Upper lobe of right lung (tissue), 1 donor: ENCODE measurements at places on chromosomes 7 and 10. TPM values are rescaled to one million over a fixed set of nuclear protein-coding genes. Genes with fewer than 3 reads are reported as not detected.
A peak's percentile ranks its signal among the peaks of the same experiment; 100 is the strongest.

Gene RARRES2
- total RNA-seq = 259 TPM

Gene SH2D4B
- total RNA-seq = 0.43 TPM

DNA sequence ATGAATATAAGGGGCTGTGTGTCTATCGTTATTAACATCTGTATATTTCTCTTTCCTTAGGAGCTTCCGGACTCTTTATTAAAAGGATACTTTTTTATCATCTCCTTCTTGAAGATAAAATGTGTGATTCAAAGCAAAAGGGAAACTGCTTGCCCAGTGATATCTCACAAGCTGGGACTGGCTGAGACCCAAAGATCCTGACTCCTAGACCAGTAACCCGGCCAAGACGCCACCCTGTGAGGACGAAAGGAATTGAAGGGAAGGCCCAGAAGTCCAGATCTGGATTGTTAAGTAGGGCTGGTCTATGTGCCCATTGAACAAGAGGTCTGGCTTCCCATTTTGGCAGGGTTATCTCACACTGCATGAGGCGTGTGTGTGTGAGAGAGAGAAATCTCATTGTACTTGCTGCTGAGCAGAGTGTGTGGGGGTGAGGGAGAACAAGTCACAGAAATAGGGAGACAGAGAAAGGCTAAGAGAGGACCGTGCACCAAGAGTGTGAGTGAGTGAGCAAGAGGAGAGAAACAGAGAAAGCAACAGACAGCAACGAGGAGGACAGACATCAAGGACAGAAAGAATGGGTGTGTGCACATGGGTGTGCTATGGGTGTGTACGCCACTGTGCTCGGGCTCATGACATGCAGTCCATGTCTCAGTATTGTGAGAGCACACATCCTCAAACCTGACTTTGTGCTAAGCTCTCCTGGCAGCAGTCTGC lies 75.4 kb downstream of the PLXNA4 start:
- no peak for DNase-seq

DNA sequence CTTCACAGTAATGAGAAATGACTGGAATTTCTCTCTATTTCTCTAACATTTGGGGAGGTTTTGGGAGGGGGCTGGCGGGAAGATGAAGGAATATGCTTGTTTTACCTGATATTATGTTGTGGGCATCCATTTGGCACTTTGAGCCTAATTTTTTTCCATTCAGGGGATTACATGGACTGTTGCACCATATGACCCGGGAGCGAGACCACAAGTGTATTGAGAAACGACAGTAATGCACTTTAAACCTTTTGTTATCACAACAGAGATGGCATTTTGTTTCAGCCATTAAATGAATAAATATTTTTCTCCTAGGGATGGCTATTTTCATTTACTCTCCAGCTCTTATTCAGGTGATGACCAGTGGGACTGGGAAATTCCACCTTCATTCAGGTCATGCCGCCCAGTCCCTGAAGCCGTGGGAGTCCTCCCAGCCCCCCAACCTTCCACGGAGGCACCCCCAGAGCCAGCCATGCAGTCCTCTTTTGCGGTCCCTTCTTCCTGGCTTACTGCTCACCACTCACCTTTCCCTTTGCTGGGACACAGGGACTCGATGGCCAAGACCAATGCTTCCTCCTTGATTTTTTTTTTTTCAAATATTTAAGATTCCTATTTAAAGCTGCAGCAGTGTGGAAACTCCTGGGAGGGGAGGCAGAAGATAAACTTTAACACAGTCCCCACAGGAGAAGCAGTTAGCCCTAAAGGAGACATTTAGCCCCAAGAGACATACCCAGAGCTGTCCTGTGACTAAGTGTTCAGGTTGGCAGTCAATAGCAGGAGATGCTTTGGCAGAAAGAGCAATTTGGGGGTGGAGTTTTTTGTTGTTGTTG lies 190.9 kb upstream of the YAE1 start:
- no peak for DNase-seq

- no peak for DNase-seq
Measured at GRCh38 chr7:27942711-27943110, 202.7 kb downstream of the TAX1BP1 start.

DNA sequence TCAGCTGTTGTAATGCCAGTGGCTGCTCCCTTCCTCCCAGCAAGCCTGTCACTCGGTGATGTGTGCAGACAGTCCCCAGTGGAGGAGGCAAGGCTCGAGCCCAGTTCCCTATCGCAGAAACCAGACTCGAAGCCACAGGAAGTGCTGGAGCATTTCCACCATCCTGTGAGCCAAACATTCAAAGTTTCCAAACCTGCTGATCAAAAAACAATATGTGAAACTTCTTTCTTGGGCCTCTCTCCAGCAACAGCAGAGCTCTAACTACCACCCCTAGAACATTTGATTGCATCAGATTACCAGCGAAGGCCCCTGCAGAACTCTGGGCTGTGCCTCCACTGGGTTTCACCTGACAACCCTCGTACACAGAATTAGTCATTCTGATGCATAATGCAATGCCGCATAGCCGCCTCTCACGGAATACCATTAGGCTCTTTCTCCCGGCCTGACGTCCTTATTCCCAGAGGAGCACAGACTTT lies 94.0 kb downstream of the ELMO1 start:
- peak; percentile 73 for DNase-seq

DNA sequence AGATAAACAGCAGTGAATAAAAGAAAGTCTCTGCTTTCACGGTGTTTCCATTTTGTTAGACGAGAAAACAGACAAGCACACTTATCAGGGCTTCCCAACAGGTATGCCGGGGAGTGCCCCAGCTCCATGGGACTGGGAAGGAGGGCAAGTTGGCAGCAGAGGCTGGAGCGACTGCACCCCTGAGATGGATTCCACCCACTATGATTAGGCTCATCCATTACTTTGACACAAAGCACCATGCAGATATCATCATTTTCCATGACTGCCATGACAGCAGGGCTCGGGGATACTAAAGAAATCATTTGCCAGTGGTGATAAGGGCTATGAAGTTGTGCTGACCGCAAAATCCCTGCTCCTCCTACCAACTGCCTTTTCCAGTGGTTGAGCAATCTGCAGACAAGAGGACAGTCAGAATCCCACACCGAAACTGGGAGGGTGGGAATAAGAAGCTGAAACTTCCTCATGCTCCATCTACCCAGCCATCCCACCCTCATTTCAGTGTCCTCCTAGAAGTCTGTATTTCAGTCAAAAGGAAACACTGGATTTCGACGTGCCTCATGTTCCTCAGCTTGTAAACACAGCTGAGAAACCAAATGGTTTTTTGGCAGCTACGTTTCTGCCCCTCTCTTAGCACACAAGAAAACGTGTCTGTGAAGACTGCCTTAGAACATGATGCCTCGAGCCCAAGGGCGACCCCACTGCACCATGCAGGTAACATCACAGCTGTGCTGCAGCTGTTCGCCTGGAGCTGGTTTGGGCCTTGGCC lies 15.5 kb downstream of the CREB3L2 start:
- no peak for DNase-seq
